ENCODE measurements at places on chromosomes 4 and X.

DNA sequence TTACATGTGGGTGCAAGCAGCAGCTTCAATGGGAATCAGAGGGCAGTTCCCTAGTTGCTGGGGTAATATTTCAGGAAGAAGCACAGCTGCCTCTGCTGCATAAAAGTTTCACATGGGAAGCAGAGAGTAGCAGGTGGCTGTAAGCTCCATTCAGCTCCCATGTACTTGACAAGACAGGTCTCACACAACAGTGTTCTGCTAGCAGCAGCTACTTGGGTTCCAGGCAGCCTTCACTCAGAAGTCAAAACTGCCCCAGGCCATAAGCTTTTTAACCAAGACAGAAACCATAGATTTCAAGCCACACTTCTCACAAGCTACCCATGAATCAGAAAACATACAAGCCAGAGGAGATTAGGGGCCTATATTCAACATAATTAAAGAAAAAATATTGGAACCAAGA lies 41.4 kb upstream of the SPIN2A start:
- no peak for DNase-seq

- DNase-seq, result no peak
Observed at GRCh38 chrX:135697601-135698000, 15.8 kb upstream of the CT45A1 start.

DNA sequence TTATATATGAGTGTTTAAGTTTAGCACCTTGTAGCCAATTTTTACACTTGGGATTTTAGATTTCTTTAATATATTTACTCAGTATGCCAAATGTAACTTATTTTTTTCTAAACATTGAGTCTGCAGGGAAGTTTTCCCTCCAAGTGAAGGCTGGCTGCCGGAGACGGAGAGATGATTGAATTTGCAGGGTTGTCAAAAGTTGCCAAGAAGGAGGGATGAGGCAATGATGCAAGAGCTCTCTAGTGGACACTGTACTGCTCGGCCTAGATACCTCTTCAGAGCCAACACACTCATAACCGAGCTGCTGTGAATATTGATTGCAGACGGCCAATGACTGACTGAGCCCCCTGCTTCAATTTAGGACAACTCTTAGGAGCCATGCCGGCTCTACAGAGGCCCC lies 318.6 kb upstream of the CASK start:
- no peak for DNase-seq

DNA sequence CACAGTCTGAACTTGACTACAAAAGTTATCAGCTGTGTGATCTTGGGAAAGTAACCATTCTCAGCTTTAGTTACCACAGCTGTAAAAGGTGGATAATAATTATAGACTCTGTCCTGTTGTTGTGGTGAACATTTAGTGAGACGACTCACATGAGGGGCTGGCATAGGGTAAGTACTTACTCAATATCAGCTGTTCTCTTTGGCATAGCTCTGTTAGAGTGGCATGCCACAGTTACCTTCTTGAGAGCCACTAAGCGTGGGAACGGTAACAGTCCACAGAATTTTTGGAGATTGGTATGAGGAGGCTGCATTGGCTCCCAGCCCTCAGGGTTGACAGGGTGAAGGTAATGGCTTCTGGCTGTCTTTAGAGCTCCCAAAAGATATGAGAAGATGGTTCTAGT lies 13.2 kb upstream of the HAND2 start:
- DNase-seq, result no peak

DNA sequence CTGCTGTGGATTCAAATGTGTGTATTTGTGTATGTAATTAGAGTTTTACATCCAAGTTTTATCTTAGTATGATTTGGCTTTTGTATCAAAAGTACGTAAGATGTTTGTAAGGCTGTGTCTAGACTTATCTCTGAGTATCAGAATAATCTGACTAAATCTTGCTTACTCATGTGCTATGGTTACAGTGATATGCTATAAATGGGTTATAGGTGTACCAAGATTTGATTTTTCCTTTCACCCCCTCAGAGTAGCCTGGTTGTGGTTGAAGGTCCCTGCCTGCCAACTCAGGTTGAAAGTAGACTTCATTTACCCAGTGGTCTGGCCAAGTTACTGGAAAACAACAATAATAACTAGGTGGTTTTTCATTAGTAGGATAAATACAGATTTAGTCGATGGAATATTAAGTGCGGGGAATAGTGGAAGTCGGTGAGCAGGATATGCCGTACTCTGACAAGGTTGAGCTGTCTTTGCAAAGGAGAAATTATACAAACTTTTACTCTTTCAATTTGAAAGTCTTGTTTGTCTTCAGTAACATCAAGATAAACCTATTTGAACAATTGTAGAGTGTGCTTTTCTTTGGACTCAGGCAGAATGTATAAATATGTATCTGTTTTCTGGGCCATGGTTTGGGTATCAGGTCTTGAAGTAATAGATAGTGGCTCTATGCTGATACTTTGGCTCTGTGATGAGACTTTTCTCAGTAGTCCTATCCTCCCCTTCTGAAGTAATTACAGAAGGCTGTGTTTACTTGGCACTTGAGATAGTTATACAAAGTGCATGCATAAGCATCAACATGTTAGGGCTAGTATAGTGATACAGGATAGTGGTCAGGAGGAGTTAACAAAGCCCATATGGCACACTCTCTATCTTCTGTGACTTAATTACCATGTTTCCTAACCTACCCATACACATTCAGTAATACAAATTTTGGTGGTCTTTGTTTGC lies 23.7 kb downstream of the BMP2K start:
- DNase-seq, result no peak

DNA sequence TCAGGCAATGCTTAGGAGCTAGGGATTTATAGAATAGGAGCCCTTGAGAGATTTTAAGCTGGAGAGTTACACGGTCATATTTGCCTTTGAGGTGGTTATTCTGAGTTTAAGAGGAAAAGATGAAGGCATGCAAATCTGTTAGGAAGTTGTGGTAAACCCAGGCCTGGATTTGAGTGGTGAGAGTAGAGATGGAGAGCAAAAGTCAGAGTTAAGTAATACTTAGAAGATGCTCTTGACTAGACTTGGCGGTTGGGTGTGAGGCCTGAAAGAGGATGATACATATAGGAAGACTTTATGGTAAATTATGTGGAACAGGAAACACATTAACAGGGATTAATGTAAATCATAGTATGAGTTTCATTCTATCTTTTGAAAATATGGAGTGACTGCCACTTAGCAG lies 136.0 kb upstream of the ARX start:
- no peak for DNase-seq

- no peak for DNase-seq
Observed at GRCh38 chr4:168739886-168740285, 243.0 kb downstream of the PALLD start.

DNA sequence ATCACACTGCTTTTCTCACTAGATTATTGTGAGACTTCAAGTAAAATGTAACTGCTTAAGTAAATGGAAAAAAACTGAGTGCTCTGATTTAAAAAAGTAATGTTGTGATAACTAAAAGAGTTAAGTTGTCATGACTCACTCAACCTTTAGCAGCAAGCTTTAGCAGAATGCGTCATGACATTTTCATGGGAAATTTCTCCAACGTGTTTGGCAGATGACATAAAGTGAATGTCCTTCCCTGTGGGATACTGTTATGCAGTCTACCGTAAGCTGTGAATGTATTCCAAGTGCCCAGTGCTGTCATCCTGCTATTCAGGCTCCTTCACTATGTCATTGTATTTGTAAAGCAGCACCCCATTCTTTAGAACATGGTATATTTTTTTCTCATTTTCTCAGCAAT lies 136.2 kb downstream of the CPXCR1 start:
- no peak for DNase-seq

GRCh38 chr4:98662626-98663225 lies 4.3 kb upstream of the TSPAN5 start:
- peak; percentile 8 for DNase-seq

DNA sequence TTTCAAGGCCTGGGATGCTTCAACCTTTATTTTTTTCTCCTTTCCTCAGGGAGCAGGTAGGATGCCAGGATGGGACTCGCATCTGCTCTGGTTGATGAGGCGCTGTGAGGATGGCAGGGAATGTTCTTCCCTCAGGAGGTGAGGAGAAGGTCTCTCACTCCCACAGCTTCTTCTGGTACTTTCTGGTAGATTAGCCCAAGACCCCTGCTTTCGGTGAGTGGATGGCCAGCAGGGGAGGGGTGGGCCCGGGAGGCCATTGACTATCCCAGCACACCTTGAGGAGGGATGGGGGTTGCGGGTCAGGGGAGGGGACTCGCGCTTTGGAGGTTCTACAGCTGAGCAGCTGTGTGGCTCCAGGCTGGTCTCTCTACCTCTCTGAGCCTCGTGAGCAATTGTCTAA lies 14.8 kb downstream of the CYTL1 start:
- DNase-seq, result no peak

DNA sequence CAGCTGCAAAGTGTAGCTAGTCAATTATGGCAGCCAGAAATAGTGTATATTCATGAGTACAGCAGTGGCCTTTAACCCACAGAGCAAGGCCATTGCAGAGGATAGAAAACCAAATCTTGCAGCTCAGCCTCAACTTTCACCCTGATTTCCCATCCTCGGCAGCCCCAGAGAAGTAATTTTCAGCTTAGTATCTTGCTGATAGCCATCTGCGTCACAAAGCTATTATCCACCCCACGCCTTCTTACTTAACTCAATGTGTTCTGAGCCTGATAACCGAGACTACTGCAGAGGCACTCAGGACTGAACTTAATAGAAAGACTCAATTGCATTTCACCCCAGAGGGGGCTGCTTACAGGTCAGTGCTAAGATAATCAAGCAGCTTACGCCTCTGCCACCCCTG lies 174.5 kb upstream of the MAOA start:
- DNase-seq, result no peak

GRCh38 chr4:137749466-137749865 lies 217.2 kb upstream of the PCDH18 start:
- no peak for DNase-seq

GRCh38 chr4:41579043-41579442 lies 41.1 kb downstream of the LIMCH1 start:
- DNase-seq, result no peak

- no peak for DNase-seq
Observed at GRCh38 chrX:136659174-136659573, 11.2 kb downstream of the CD40LG start.
